Fibroblast of skin of abdomen (primary cell): ENCODE measurements at places on chromosomes 1 and 21.

DNA sequence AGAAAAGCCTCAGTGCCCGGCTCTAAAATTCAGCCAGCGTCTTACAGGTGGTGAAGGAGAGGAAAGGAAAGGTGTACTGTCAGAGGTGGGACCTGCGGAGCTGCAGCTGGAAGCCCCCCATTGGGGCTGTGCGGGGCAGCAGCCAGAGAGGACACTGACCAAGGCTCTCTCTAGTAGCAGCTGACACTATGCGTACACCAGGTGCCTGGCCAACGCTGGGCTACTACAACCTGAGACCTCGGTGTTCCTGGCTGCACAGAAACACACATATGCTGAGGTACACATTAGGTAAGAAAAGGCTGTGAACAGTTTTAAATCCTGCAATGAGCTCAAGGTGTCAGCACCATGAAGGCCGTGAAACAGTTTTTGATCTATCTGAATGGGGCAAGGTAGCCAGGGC, 55.5 kb upstream of the EDN2 start:
- DNase-seq = no peak

DNA sequence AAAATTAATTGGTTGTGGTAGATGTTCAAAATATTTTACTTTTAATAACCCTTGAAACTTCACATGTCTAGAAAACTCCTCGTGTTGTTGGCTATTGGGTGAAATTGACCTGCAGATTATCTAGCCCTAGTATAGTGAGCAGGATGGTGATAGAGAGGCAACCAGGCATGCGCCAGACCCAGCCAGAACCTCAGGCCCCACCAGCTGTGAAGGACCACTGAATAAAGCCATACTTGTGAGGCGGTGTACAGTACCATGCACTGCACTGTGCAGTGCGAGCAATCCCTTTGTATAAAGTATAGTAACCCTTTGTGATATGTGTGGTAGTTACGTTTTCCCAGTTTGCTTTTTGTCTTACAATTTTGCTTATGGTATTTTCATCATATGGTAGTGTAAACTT, 8.5 kb downstream of the TTF2 start:
- DNase-seq = no peak

DNA sequence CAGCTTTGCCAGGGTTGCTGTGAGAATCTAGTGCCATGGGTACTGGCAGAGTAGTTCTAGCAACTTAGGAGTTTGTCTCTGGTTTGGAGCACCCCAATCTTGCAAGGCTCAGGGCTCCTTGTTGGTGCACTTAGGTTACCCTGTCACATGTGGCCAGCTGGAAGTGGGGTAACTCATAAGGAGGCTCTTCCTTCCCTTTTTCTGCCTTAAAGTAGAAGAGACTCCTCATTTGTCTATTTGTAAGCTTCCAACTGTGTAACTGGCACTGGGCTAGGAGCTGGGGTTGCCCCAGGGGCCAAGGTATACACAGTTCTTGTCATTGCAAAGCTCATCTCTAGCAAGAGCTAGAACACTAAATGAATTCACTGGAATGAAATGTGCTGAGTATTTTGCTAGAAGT, 10.6 kb downstream of the MROH7 start:
- DNase-seq = no peak

GRCh38 chr1:58881471-58881994, 97.7 kb upstream of the JUN start:
- DNase-seq = peak; percentile 35

DNA sequence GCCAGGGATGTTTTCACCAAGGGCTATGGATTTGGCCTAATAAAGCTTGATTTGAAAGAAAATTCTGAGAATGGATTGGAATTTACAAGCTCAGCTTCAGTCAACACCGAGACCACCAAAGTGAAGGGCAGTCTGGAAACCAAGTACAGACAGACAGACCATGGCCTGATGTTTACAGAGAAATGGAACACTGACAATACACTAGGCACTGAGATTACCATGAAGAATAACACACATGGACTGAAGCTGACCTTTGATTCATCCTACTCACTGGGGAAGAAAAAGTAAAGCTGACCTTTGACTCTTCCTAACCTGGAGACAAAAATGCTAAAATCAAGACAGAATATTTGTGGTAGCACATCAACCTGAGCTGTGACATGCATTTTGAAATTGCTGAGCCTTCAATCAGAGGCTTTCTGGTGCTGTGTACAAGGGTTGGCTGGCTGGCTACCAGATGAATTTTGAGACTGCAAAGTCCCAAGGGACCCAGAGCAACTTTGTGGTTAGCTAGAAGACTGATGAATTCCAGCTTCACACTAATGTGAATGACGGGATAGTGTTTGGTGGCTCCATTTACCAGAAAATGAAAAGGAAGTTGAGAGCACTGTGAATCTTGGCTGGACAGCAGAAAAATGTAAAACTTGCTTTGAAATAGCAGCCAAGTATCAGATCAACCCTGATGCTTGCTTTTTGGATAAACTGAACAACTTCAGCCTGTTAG, 190.4 kb upstream of the KCTD3 start:
- peak; percentile 95 for DNase-seq

GRCh38 chr1:60367532-60367931, 294.0 kb upstream of the C1orf87 start:
- no peak for DNase-seq

- no peak for DNase-seq
Measured at GRCh38 chr1:20301463-20302107, 10.9 kb downstream of the VWA5B1 start.
